GM23338 (cell line): ENCODE measurements at places on chromosomes 3 and 15. TPM values are rescaled to one million over a fixed set of nuclear protein-coding genes. Genes with fewer than 3 reads are reported as not detected.

CSPG5 gene
- 0.86 and 1.3 TPM in 2 replicates for polyA plus RNA-seq

CCR9 gene
- polyA plus RNA-seq, result not detected in 2 replicates

PLA2G4E gene
- polyA plus RNA-seq, result not detected in 2 replicates

- DNase-seq, result no peak
Observed at GRCh38 chr3:160796813-160797164, 40.8 kb downstream of the PPM1L start.

DNA sequence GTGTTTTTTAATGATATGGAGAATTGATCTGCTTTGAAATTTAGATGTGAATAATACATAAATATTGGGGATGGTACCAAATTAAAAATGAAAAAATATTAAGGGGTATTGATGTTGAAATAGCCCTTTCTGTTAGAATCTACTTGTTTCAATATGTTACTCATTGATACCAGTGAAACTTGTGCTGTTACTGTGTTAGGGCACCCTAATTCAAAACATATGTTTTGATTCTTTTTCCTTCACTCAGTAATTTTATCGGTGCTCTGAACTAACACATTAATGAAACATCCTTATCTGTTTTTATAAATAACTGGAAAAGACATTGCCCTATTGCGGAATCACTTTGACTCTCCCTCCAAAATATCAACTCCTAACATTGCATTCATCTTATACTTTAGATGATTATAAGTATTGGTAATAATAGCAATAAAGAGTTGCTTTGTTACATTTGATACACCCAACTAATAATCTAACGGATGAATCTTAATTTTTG, 52.0 kb upstream of the CCNB2 start:
- DNase-seq, result no peak

GRCh38 chr3:123090728-123091531, 24.1 kb downstream of the PDIA5 start:
- DNase-seq, result no peak

DNA sequence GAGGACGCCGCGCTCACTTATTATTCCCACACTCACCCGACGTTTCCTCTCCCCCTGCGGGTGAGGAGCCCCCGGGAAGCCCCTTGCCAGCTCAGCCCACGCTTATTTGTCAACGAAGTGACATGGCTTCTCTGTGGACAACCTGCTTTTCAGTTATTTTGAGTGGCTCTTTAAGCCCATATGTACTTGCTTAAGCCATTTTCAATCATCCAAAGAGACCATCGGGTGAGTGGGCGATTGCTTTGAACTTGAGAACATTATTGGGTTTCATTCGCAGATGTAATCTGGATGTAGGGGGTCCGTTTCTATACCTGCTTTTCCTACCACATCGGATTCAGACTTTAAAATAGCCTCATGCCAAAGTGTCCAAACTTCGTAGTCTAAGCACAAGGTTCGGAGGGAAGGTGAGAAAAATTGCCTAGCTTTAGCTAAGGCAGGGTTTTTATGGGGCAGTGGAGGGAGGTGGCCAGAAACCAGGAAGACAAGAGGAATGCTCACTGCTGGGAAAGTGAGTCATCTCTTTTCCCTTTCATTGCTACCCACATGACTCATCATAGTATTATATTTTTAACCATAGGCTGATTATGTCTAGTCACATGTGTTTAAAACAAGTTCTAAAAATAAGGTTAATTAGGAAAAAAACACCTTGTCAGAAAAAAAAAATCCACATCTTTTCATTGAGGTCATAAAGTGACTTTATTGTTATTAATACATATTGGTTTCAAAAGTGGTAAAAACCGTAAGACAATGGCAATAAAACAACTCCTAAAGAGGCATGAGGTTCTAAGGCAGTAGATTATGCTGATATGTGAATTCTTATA, 773.1 kb upstream of the NR2F2 start:
- DNase-seq, result no peak
